NCI-H187 (cell line): ENCODE measurements at places on chromosomes 7 and 10.

DNA sequence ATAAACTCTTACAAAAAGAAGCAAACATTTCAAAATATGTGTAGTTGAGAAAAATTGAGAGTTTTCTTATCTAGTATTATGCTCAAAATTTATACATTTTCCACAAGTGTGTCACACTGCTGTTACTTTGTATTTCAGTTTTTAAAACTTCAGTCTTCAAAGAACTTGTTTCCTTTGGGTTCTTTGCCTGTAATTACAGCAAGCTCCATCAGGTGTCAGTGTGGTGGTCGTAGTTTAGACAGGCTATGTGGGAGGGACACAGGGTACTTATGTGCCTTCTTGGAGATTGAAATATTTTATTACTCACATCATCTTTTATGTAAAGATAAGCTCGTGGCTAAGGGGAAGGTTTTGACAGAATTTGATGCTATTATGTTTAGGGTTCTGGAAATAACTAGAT, 360.5 kb downstream of the FGFR2 start:
- no peak for DNase-seq

DNA sequence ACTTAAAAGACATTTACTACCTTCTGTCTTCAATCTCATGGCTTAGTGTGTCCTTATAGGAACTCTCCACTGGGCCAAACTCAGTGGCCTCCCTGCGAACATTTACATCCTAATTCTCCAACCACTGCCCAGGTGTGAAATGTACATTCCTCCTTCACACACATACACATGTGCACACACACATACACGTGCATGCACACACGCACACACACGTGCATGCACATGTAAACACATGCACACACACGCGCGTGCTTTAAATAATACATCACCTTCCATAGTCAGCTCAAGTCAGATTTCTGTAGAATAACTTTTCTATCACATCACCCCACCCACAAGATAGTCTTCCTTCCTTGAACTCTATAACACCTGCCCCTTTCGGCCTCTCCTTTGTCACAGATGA, 216.5 kb downstream of the TMEM178B start:
- no peak for DNase-seq

DNA sequence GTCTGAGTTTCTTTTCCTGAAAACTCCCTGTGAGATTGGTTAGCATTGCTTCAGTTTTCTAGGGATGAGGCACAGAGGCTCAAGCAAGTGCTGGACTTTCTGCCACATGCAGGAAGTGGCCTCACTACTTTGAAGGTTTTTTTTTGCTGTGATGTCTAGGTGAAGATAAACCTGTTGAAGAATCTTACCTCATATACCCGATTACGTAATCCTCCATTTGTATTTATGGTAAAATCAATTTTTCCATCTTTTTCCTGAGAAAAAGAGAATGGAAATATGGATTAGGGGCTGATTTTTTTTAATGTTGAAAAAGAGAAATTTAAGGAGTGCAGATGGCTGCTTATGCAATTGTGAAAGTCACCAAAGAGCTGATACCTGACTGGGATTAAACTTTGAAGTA, 23.4 kb downstream of the CBLL1 start:
- DNase-seq = no peak

DNA sequence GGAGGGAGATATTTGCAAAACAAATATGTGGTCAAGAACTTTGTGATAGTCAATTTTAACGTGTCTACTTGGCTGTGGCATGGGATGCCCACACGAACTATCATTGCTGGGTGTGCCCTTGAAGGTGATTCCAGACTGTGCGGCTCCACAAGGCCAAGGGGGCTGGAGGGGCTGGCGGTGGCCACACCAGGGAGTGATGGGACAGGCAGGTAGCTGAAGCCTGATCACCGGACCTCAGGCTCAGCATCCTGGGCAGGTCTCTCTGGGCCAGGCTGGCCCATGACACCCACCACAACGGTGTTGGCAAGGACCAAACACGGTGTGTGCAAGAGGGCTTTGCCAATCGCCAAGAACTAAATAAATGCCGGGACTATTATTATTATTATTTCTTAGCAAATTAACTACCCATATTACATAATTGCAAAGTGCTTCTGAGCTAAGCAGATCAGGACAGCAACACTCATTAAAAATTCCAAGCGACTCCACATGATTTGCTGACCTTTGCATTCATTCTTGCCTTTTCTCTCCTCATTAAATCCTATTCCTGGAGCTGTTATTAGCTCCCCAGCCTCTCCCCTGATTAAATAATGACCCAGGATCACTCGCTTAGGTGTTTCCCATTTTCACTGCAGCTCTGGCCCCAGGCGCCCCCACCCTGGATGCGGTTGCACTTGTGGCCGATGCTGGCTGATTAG, 35.4 kb upstream of the PPP2R2D start:
- DNase-seq = no peak

GRCh38 chr7:71752171-71752935, 620.4 kb downstream of the GALNT17 start:
- DNase-seq = peak; percentile 60

GRCh38 chr7:118572604-118573003, 348.1 kb downstream of the ANKRD7 start:
- no peak for DNase-seq

- no peak for DNase-seq
Measured at GRCh38 chr7:132485136-132485535, 91.1 kb downstream of the PLXNA4 start.

DNA sequence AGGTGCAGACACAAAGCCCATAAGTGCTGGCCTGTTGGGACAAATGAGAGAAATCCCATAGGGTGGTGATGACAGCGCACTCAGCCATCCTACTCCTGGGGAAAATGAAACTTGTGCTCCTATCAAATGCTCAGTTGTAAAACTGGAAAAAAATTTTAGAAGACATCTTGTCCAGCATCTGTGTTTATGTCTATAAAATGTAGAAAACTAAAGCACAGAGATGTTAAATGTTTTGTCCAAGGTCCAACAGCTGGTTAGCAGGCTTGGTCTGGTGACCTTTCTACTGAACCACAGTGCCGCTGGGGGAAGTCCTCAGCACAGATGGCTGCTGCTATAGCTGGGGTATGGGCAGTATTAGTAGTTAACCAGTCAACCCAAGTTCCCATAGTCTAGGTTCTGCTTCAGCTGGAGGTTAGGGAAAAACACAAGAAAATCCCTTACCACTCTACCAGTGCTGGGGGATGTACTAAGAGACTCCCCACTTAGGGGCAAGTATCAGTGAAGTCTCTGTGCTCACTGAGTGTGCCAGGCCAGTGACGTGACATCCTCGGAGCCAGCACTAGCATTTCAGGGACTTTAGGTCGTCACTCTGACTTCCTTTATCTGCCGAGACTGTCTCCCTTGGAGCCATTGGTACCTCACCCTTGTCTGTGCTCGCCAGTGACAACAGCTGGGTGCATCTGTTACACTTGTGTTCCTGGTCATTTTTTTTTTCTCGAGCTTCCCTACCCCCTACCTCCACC, 1.9 kb downstream of the TSPAN33 start:
- DNase-seq = no peak

DNA sequence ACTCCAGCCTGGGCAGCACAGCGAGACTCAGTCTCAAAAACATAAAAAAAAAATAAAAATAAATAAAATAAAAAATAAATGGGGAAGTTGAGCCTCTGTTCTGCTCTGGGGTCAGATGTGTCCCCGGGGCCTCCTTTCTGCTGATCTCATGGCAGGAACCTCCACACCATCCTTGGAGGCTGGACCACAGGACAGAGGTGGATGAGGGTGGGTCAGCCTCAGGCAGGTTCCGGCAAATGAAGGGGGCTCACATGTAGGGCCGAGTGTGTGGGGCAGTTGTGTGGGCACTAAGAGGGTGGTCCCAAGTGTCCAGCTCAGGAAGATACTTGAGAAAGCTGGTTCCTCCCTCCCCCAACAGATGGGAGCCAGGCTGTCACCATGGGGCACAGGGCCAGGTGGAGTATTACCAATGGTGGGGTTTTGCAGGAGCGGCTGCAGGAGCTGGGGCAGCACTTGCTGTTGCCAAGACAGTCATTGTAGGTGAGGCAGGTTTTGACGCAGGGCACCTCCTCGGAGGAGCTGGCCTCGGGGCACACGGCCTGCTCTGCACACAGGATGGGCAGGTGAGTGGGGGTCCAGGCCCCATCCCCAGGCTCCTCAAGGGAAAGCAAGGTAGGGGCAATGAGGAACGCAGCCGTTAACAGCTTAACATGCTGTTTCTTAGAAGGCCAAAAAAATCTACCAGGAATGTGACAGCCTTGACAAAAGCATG, 13.9 kb upstream of the TBRG4 start:
- no peak for DNase-seq

DNA sequence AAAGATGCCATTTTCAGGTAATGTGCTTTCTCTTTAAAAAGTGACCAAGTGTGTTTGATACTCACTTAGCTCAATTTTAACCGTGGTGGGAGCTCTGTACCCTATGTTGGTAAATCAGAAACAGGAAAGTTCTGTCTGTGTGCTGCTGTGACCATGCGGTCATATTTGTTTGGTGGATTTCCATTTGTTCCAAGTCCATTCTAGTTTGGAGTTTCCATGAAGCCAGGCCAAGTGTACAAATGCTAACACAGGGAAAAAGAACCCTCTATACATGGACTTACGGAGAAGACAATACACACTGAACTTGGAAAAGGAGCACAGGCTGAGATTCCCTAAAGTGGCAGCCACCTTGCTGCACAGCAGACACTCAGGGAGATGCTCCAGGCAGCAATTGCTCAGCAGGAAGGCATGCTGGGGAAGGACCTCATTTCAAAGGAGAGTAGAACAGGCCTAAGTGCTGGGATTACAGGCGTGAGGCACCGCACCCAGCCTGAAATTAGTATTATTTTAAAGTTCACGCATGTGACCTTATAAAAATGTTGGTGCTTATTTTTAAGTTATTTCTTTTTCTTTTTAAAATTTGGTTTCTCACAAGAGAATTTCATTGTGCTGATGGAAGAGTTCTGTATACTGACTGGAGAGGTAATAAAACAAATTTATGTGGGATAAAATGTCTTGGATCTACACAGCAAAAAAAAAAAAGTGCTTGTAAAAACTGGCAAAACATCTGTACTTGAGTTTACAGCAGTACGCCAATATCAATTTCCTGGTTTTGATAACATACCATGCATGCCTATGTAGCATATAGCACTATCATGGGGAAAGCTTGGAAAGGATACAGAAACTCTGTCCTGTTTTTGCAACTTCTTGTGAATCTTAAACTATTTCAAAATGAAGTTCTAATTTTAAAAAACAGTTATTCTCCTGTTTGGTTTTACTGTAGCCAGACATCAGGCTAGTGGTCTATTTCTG, 436.2 kb downstream of the KCNMA1 start:
- no peak for DNase-seq

DNA sequence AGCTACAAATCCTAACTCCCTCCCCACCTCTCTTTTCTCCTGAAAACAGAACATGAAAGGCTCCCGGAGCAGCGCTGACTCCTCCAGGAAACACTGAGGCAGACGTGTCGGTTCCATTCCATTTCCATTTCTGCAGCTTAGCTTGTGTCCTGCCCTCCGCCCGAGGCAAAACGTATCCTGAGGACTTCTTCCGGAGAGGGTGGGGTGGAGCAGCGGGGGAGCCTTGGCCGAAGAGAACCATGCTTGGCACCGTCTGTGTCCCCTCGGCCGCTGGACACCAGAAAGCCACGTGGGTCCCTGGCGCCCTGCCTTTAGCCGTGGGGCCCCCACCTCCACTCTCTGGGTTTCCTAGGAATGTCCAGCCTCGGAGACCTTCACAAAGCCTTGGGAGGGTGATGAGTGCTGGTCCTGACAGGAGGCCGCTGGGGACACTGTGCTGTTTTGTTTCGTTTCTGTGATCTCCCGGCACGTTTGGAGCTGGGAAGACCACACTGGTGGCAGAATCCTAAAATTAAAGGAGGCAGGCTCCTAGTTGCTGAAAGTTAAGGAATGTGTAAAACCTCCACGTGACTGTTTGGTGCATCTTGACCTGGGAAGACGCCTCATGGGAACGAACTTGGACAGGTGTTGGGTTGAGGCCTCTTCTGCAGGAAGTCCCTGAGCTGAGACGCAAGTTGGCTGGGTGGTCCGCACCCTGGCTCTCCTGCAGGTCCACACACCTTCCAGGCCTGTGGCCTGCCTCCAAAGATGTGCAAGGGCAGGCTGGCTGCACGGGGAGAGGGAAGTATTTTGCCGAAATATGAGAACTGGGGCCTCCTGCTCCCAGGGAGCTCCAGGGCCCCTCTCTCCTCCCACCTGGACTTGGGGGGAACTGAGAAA, 30.4 kb downstream of the PFKFB3 start:
- no peak for DNase-seq

- DNase-seq = no peak
Measured at GRCh38 chr7:98619450-98620321, 2.6 kb downstream of the NPTX2 start.

DNA sequence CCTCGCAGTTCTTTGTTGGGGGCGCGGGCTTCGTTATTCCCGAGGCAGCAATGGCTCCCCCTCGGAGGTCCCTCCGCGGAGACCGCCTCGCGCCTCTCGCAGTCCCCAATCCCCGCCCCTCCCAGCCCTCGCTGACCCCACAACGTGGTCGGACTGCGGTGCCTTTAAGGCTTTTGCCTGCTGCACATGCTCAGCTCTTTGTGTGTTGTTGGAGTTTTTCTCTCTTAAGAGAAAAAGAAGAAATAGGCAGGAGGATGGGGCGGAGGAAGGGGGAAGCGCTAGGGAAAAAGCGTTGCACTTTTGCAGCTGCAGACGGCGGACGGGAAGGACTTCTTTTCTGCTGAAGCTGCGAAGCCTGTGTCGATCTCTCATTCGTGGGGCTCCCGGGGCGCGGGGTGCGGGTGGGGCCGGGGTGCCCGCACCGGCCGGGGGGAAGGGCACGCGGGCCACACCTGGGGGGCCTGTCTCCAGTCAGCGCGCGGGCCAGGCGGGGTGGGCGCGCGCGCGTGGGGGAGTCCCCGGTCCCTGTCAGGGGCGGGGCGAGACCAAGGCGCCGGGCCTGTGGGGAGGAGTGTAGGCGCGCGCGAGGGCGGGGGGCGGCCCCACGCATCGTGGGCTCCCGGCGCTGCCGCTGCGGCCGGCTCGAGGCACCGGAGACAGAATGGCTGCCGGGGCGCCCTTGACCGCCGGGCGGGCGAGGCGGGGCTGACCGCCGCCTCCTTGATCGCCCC, 445 bp upstream of the ATRNL1 start:
- peak; percentile 56 for DNase-seq
